Tibial artery (tissue), 4 donors: ENCODE measurements at places on chromosomes 11 and 22.

GRCh38 chr11:105110688-105111030 lies 28.9 kb downstream of the CARD18 start:
- DNase-seq = no peak
- no peaks in the 10 kb centered on the region for H3K27me3 ChIP-seq
- no peaks in the 10 kb centered on the region for H3K36me3 ChIP-seq
- H3K27ac ChIP-seq = no peak overlapping the region
- H3K4me1 ChIP-seq = no peaks in the 10 kb centered on the region
- no peak overlapping the region for H3K4me3 ChIP-seq

DNA sequence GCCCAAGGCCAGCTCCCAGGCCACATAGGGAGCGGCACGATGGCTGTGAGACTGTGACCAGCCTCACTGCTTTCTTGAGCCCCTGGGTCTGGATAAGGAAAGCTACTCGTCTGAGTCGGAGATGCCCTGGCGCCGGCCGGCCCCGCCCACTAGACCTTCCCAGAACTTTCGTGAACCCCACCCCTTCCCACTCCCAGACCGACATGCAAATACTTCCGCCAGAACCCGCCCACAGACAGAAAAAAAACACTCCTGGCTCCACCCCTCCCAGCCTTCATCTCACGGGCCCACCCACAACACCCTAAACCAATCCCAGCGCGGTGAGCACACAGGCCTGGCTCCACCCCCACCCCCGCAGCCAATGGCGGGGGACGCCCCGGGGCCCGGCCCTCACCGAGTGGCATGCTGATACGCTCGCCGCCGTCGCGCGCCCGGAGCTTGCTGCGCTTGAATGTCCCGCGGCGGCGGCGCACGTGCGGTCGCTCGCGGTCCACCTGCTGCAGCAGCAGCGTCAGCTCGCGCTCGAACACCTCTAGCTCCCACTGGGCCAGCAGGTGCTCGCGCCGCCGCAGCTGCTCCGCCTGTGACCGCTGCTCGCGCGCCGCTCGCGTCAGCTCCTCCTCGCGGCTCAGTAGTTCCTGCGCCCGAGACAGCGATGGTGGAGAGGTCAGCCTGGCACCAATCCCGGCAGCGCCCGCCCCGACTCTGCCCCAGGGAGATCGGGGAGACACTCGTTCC lies 7.0 kb downstream of the MAP3K11 start:
- DNase-seq = peak; percentile 98
- peaks cover 95% of the 10 kb centered on the region for H3K36me3 ChIP-seq
- H3K27ac ChIP-seq = peak overlapping the region; percentile 78
- H3K4me3 ChIP-seq = peak overlapping the region; percentile 39

- DNase-seq = no peak
- peak overlapping the region; percentile 2 for H3K4me3 ChIP-seq
- no peaks in the 10 kb centered on the region for H3K27me3 ChIP-seq
- H3K36me3 ChIP-seq = no peaks in the 10 kb centered on the region
- peaks cover 100% of the 10 kb centered on the region for H3K4me1 ChIP-seq
- H3K27ac ChIP-seq = peak overlapping the region; percentile 99
Observed at GRCh38 chr11:118914178-118914918, 11.4 kb downstream of the BCL9L start.

DNA sequence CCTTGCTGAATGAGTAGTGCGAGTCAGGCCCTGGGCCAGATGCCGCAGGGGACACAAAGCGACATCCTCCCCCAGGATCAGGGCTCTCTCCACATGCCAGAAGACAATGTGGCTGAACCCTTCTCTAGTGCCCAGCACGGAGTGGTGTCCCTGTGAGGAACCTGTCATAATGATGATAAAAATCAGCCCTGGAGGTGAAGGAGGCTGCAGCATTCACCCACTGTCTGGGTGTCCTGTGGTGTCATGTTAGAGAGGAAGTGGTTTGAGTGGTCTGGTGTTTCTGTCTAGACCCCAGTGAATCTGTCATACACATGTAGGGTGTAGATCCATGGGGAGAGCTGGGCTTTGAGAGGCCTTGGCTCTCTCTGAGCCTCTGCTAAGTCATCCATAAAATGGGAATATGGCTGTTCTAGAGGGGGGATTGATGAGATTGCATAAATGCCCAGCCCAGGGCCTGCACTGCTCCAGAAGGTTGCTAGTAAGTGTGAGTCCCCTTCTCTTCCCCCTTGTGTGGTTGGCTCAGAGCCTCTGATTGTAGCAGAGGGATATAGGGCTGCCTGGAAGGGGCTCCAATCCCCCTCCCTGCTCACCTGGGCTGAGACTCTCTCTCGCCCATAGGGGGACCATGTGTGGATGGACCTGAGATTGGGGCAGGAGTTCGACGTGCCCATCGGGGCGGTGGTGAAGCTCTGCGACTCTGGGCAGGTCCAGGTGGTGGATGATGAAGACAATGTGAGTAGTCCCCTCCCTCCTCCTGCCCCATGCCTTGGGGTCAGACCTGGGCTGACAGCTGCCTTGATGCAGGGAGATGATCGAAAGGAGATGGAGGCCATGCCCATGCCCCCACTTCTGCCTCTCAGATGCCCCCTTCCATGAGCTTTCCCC lies 14.3 kb downstream of the MYO7A start:
- DNase-seq = no peak
- no peaks in the 10 kb centered on the region for H3K4me1 ChIP-seq
- no peaks in the 10 kb centered on the region for H3K27me3 ChIP-seq
